PC-9 (cell line): ENCODE measurements at places on chromosomes 11 and 22. TPM values are rescaled to one million over a fixed set of nuclear protein-coding genes. Genes with fewer than 3 reads are reported as not detected.
A peak's percentile ranks its signal among the peaks of the same experiment; 100 is the strongest.

- no peak overlapping the region for H3K27ac ChIP-seq
- H3K4me3 ChIP-seq, result no peak overlapping the region
- H3K27me3 ChIP-seq, result no peaks in the 10 kb centered on the region
- no peaks in the 10 kb centered on the region for H3K36me3 ChIP-seq
- DNase-seq, result no peak
- H3K4me1 ChIP-seq, result peaks cover 9% of the 10 kb centered on the region
Measured at GRCh38 chr22:17841836-17842235, 67.6 kb upstream of the BID start.

DNA sequence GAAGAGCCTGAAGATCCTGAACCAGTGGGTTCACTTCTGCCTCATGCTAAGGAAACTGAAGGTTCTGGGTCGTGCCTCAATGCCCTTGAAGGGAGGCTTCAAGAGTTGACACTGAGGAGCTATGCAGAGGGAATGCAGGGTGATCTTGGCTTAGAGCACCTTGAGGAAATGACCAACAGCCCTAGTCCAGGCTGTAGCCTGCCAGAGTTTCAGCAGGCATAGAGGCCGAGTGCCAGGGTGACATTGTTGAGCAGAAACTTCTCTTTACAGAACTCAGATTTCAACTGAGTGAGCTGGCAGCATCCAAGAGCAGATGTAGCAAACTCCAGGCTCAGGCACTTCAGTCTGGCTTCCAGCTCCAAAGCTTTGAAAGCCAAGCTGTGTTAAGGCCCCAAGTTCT is 23.1 kb upstream of the CAPRIN1 start:
- no peaks in the 10 kb centered on the region for H3K36me3 ChIP-seq
- DNase-seq, result no peak
- no peak overlapping the region for H3K27ac ChIP-seq
- no peaks in the 10 kb centered on the region for H3K4me1 ChIP-seq
- H3K27me3 ChIP-seq, result no peaks in the 10 kb centered on the region
- no peak overlapping the region for H3K4me3 ChIP-seq

CHST1 gene
- total RNA-seq, result not detected in 2 replicates

- H3K4me1 ChIP-seq, result peaks cover 50% of the 10 kb centered on the region
- no peak for DNase-seq
- no peaks in the 10 kb centered on the region for H3K27me3 ChIP-seq
- no peak overlapping the region for H3K4me3 ChIP-seq
Measured at GRCh38 chr22:38311323-38311620, 6.0 kb downstream of the CSNK1E start.

GRCh38 chr11:133014337-133014736 is 518.0 kb downstream of the OPCML start:
- no peak overlapping the region for H3K27ac ChIP-seq
- H3K4me3 ChIP-seq, result no peak overlapping the region
- DNase-seq, result no peak
- H3K36me3 ChIP-seq, result no peaks in the 10 kb centered on the region

GRCh38 chr22:30206944-30207343 is 39.6 kb downstream of the LIF start:
- peaks cover 97% of the 10 kb centered on the region for H3K4me1 ChIP-seq
- no peaks in the 10 kb centered on the region for H3K27me3 ChIP-seq
- peak overlapping the region; percentile 98 for H3K27ac ChIP-seq
- peak; percentile 87 for DNase-seq

- H3K27me3 ChIP-seq, result no peaks in the 10 kb centered on the region
- H3K4me1 ChIP-seq, result peaks cover 51% of the 10 kb centered on the region
- peaks cover 72% of the 10 kb centered on the region for H3K36me3 ChIP-seq
- H3K4me3 ChIP-seq, result peak overlapping the region; percentile 9; the same call in 1 of the 2 replicates
- DNase-seq, result no peak
- H3K27ac ChIP-seq, result peak overlapping the region; percentile 73
Measured at GRCh38 chr11:69350596-69350995, 56.6 kb downstream of the MYEOV start.

GRCh38 chr11:9607511-9607899 is 34.0 kb downstream of the WEE1 start:
- no peaks in the 10 kb centered on the region for H3K36me3 ChIP-seq
- H3K27ac ChIP-seq, result no peak overlapping the region
- DNase-seq, result no peak

DNA sequence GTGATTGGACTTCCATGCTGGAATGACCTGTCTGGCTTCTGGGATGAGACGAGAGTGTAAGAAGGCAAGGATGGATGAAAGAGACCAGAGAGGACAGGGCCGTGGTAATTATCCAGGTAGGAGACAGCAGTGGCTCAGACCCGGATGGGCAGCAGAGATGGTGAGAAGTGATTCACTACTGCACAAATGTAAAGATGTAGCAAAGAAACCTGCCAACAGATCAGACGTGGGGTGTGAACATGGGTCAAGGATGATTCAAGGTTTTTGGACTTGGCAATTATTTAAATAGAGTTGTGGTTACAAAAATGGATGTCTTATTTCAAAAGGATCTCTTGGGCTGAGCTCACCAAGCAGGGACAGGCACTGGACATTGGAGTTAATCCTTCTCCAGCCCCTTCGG is 32.7 kb downstream of the RIBC2 start:
- no peak for DNase-seq
- no peaks in the 10 kb centered on the region for H3K27me3 ChIP-seq
- no peaks in the 10 kb centered on the region for H3K36me3 ChIP-seq
- H3K4me3 ChIP-seq, result no peak overlapping the region

DNA sequence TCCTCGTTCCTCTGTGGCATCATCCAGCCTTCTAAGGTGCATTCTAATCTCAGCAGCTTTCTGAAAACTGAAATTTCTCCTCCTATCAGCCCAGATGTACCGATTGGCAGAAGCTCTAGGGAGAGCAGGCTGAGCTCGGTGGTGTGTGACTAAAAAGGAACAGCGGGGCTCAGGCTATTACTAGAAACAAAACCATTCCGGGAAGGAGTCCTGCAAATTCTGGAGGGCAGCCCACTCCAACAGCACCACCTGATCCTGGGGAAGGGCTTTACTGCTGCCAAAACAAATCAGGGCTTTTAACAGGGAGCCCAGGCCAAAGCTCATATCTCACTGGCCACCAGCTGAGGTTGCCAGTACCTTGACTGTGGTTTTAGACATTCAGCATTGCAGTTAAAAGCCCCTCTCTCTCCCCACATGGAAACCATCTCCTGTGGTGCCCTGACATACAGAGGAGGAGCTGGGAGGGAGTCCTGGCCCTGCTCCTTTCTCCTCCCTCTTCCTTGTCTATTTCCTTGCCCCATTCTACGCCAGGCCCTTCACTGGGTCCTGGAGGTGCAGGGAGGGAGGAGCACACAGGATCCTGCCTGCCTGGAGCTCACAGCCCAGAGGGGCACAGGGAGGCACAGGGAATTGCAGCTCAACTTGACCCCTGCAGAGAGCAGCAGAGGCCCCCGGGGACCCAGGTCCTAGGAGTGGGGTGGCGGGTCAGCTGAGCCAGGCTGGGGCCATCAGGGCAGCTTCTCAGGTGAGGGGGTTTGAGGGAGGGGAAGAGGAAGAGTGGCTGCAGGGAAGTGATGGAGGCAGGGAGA is 889 bp downstream of the PLAAT4 start:
- DNase-seq, result peak; percentile 17
- H3K27me3 ChIP-seq, result no peaks in the 10 kb centered on the region
- H3K27ac ChIP-seq, result no peak overlapping the region
- H3K4me3 ChIP-seq, result no peak overlapping the region
- H3K4me1 ChIP-seq, result peaks cover 25% of the 10 kb centered on the region
- H3K36me3 ChIP-seq, result no peaks in the 10 kb centered on the region

- H3K27me3 ChIP-seq, result no peaks in the 10 kb centered on the region
- no peak overlapping the region for H3K4me3 ChIP-seq
- H3K4me1 ChIP-seq, result no peaks in the 10 kb centered on the region
- no peak overlapping the region for H3K27ac ChIP-seq
Measured at GRCh38 chr11:133134314-133135173, 397.8 kb downstream of the OPCML start.

ACAT1 gene
- total RNA-seq, result 31.8 and 34.4 TPM in 2 replicates

GRCh38 chr11:35235936-35236666 is 97.1 kb downstream of the CD44 start:
- peak overlapping the region; percentile 30; the same call in 1 of the 2 replicates for H3K27ac ChIP-seq
- H3K36me3 ChIP-seq, result peaks cover 8% of the 10 kb centered on the region; the same call in 1 of the 2 replicates
- no peak overlapping the region for H3K4me3 ChIP-seq
- peak; percentile 78 for DNase-seq
- no peaks in the 10 kb centered on the region for H3K27me3 ChIP-seq
- H3K4me1 ChIP-seq, result peaks cover 33% of the 10 kb centered on the region

GRCh38 chr22:37634417-37634924 is 5.0 kb upstream of the SH3BP1 start:
- no peak for DNase-seq
- H3K27me3 ChIP-seq, result no peaks in the 10 kb centered on the region
- H3K36me3 ChIP-seq, result no peaks in the 10 kb centered on the region
- H3K4me3 ChIP-seq, result no peak overlapping the region

OOSP4B gene
- not detected in 2 replicates for total RNA-seq

FGF19 gene
- total RNA-seq, result 2.0 and 3.4 TPM in 2 replicates

NXPE4 gene
- total RNA-seq, result not detected in 2 replicates

SCN4B gene
- 0.08 TPM in 1 of 2 replicates, not detected in the other for total RNA-seq

DDI1 gene
- not detected in 2 replicates for total RNA-seq

ADSL gene
- 56.2 and 66.2 TPM in 2 replicates for total RNA-seq

PGA5 gene
- total RNA-seq, result not detected in 2 replicates

GRCh38 chr11:111605681-111606080 is 3.4 kb downstream of the SIK2 start:
- H3K4me1 ChIP-seq, result peaks cover 44% of the 10 kb centered on the region
- H3K27ac ChIP-seq, result no peak overlapping the region
- 0 out of 2 replicates have a peak, but pooled peaks cover 5% of the 10 kb centered on the region for H3K36me3 ChIP-seq
- H3K4me3 ChIP-seq, result peak overlapping the region; percentile 10; the same call in 1 of the 2 replicates
- DNase-seq, result peak; percentile 16

ASCL2 gene
- not detected in 2 replicates for total RNA-seq

DNA sequence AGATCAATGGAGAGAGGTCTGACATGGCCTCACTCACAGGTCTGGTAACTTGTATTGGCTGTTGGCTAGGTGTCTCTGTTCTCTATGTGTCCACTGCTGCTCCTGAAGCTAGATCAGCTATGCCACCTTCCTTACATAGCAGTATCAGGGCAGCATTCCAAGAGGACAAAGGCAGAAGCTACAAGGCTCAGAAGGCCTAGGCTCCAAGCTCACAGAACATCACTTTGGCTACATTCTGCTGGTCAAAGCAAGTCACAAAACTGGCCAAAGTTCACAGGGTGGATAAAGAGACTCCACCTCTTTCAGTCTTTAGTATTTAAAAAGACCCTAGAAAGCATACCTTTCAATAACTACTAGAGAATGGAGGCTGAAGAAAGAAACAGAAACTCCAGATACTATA is 4.1 kb downstream of the SLC5A12 start:
- DNase-seq, result no peak
- H3K4me3 ChIP-seq, result no peak overlapping the region
- H3K27ac ChIP-seq, result no peak overlapping the region
- H3K36me3 ChIP-seq, result no peaks in the 10 kb centered on the region
- H3K27me3 ChIP-seq, result no peaks in the 10 kb centered on the region

GRCh38 chr11:16194566-16194965 is 161.8 kb downstream of the SOX6 start:
- H3K27ac ChIP-seq, result no peak overlapping the region
- H3K4me3 ChIP-seq, result no peak overlapping the region
- no peaks in the 10 kb centered on the region for H3K4me1 ChIP-seq
- H3K27me3 ChIP-seq, result no peaks in the 10 kb centered on the region

- peak; percentile 77 for DNase-seq
- H3K27ac ChIP-seq, result peak within 1 kb of the TSS; percentile 87
- no peaks in the 10 kb centered on the region for H3K27me3 ChIP-seq
- peaks cover 41% of the 10 kb centered on the region for H3K4me1 ChIP-seq
Measured at GRCh38 chr11:71252269-71252769, at the start of gene SHANK2. SHANK2 (minus strand) TSS chr11:71252577; CDS start chr11:71147326, 105,251 bp downstream.

- no peak for DNase-seq
- no peak overlapping the region for H3K27ac ChIP-seq
- no peaks in the 10 kb centered on the region for H3K36me3 ChIP-seq
- no peaks in the 10 kb centered on the region for H3K4me1 ChIP-seq
Measured at GRCh38 chr11:73397468-73398131, 21.4 kb downstream of the RELT start.

DNA sequence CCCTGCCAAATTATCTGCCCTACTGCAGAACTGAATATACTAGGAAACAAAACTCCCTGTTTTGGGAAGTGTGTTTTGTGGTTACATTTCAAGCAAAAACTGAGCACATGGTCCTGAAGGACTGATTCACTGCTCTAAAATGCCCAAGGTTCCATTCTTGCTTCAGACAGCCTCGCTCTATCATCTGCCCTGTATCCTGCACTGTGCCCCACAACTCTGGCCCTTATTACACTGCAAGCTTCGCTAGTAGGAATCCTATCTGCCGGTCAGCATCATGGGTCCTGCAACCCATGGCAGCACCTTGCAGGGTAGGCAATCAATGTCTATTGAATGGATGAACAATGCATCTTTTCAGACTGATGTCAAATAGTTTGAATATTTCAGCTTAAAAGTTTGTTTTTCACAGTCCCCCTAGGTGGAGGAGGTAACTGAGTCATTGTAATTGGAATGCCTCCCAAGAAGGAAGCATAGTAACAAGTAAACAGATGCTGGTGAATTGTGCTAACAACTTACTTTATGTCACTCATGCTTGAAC is 21.3 kb downstream of the LAYN start:
- H3K27me3 ChIP-seq, result no peaks in the 10 kb centered on the region
- no peaks in the 10 kb centered on the region for H3K36me3 ChIP-seq
- H3K27ac ChIP-seq, result peak overlapping the region; percentile 66
- peaks cover 28% of the 10 kb centered on the region for H3K4me1 ChIP-seq
- peak; percentile 94 for DNase-seq

DNA sequence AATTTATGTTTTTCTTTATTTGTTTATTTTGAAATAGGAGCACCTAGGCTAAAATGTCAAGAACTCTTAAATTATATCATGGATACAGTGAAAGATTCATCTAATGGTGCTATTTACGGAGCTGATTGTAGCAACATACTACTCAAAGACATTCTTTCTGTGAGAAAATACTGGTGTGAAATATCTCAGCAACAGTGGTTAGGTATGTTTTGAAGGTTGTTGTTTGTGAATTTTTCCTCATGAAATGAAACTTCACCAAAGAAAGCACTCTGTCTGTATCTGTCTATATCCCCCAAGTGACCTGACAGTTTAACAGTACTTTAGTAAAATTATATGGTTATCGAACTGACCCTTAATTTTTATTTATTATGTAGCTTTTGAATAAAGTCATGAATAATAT is 12.8 kb downstream of the ATM start:
- H3K27ac ChIP-seq, result no peak overlapping the region
- H3K36me3 ChIP-seq, result peaks cover 34% of the 10 kb centered on the region
- H3K27me3 ChIP-seq, result no peaks in the 10 kb centered on the region
- H3K4me1 ChIP-seq, result no peaks in the 10 kb centered on the region

GRCh38 chr11:79520086-79520485 is 79.3 kb upstream of the TENM4 start:
- no peaks in the 10 kb centered on the region for H3K36me3 ChIP-seq
- H3K4me3 ChIP-seq, result no peak overlapping the region
- H3K27ac ChIP-seq, result no peak overlapping the region
- no peaks in the 10 kb centered on the region for H3K4me1 ChIP-seq
- 0 out of 2 replicates have a peak, but pooled peaks cover 4% of the 10 kb centered on the region for H3K27me3 ChIP-seq

DNA sequence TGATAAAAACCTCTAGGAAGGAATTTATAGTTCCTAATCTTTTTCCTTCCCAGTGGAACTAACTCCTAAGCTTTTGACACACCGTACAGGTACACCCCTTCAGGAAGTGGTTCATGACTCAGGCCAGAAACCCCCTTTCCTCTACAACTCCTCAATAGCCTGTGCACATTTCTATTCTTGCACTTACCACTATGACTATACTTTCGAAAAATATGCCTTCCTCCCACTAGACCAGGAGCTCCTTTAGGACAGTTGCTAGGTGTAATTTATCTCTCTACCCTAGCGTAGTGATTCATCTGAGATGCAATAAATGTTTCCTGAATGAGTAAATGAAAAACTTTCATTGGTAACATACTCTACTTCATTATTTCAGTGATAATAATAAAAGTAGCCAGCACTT is 14.5 kb downstream of the MAP6 start:
- H3K27me3 ChIP-seq, result no peaks in the 10 kb centered on the region
- no peak overlapping the region for H3K27ac ChIP-seq
- no peak overlapping the region for H3K4me3 ChIP-seq
